Fibroblast of skin of right quadriceps (primary cell): ENCODE measurements at places on chromosomes 3 and 15.

DNA sequence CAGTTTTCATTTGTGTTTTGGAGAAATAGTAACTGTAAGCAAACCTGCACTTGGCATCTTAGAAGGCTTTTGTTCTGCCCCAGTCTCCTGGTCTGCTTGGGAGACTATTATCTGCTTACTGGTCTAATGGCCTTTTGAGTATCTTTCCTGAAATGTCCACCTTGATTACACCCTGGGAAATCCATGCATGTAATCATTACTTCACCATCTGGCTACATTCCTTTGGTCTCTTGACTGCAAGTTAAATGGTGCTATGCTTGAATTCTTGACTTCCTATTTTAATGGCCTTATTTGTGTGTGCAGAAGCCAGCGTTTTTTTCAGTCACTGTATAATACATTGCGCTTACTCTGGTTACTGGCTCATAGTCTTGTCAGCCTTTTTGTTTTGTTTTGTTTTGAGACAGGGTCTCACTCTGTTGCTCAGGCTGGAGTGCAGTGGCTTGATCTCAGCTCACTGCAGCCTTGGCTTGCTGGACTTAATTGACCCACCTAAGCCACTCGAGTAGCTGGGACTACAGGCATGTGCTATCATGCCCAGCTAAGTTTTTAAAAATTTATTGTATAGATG is 30.0 kb downstream of the CHD2 start:
- peak; percentile 39 for DNase-seq

GRCh38 chr3:22322861-22323260 is 571.9 kb upstream of the ZNF385D start:
- DNase-seq: no peak

DNA sequence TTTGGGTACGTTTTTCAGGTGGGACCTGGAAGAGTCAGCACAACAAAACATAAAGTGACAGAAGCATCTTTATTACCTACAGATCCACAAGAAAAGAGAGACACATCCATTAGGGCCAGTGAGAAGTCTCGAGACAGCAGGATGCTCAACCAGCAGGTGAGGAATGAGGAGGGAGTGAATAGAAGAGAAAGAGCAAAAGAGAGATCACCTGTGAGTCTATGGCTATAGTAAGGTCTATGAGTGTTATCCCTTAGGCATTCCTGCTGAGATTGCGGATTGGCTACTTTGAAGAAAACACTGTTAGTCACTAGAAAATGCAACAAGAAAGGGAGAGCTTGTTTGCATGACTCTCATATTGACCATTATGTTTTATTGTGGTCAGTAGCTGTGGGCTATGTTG is 1556.2 kb upstream of the GBE1 start:
- no peak for DNase-seq

- DNase-seq: peak; percentile 40
Measured at GRCh38 chr3:177713928-177714900, 516.9 kb upstream of the TBL1XR1 start.

DNA sequence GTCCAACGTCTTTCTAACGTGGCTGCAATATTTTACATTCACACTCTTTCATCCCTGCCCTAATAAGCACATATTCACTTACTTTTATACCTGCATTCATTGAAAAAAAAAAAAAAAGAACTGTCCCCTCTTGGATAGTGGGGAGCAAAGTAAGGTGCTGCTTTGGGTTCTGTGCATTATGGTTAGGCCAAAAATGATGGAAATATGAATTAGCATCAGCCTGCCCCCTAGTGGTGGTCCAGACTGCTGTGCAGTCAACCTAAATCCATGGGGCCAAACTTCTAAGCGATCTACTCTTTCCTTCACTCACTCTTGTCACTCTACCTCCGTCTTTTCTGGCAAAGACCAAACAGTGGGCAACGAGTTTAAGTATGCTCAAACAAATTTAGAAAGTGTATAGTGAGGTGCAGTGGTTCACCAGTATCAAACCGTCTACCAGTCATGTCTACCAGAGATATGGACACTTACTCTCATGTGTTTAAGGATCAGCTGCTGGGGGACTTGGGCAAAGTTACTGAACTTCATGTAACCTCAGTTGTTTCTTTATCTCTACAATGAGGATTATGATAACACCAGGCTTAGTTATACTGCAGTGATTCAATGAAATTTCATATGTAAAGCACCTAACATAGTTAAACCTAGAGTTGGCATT is 61.5 kb upstream of the GRM7 start:
- DNase-seq: peak; percentile 9

- no peak for DNase-seq
Measured at GRCh38 chr3:64837986-64838735, 150.4 kb upstream of the ADAMTS9 start.

- no peak for DNase-seq
Measured at GRCh38 chr3:28673446-28673845, 324.8 kb upstream of the AZI2 start.

GRCh38 chr15:36972704-36973103 is 127.6 kb downstream of the MEIS2 start:
- DNase-seq: no peak

DNA sequence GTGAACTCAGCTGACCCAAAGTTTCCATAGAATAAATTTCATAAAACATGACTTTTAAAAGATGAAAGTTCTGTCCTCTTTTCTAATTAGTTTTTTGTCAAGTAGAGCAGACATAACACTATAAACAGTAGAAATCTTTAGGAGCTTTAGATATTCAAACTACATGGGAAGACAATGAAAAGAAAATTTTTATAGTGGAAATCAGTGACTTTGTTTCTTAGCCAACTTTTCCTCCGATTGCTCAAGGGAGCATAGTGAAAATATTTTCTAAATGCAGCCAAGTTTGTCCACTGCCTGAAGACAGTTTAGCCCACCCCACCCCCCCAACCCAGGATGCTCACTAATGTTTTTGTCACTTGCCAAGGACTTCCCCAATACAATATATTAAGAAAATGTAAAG is 114.9 kb downstream of the PLD1 start:
- peak; percentile 20 for DNase-seq

GRCh38 chr3:53200501-53201498 is 39.8 kb downstream of the PRKCD start:
- DNase-seq: no peak

DNA sequence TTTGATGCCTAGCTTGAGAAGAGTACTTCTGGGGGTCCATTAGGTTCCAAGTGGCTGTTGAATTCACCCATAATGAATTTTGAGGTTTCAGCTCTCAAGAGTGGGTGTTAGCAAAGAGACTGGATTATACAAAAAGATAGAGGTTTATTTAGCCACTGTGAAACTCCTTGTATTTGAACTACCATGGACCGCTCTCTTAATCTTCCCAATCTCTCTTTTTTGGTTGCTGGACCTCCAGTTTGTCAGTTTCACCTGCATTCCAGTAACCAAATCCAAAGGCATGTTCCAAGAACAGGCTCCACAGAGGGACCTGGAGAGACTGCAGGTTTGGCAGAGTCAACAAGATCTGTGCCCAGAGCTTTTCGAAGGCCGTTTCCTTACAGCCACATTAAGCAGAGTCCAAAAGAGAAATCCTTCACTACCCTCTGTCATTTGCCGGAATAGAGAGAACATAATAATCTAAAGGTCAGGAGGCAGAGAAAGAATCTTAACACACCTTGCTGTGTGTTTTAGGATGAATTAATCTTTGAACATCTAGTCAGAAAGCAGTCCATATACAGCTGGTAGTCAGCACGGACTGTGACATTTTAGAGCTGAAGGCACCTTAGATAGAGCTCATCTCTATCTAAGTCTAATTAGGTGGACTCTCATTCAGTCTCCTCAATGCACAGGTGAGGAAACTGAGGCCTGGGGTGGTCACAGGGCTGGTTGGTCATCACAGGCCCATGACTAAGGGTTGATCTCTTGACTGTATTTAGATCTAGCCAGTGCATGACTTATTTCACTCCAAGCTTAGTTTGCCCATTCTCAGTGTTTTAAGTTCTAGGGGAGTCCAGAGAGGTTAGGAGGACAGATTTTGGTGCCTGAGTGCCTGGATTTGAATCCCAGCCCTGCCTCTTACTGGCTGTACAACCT is 1.3 kb downstream of the ABHD2 start:
- DNase-seq: no peak

- DNase-seq: no peak
Measured at GRCh38 chr3:190497811-190498210, 16.1 kb upstream of the IL1RAP start.

DNA sequence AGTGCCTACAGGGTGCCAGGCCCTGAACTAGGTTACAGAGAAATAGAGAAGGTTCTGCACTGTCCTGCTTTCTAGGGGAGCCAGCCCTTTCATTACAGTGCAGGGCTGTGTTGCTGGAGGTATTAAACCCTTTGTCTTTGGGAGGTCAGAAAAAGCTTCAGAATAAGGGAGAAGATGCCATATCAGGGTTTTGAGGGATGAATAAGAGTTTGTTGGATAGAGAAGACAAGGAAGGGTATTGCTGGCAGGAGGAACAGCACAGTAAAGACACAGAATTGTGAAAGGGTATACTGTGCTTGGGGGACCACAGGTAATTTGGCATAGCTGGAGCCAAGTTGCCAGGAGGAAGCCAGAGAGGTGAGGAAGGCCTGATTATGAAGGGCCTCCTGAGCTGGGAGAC is 23.0 kb downstream of the NOX5 start:
- no peak for DNase-seq

DNA sequence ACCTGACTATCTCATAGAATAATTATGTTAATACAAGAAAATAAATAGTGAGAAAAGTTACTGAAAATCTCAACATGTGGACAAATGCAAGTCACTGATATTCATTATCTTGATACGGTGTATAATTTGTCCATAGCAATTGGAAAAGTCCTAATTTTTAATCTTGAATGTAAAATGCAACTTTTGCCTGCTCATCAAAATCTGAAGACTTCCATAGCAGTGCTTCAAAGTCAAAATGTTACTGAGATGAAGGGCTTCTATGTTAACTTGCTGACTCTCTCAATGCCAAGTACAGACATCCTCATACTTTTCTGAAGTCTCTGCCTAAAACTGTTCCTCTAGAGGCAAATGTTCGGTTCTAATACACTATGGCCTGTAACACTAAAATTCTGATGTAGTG is 1300.1 kb upstream of the EPHA6 start:
- no peak for DNase-seq

GRCh38 chr3:38151667-38152265 is 13.3 kb downstream of the MYD88 start:
- no peak for DNase-seq

DNA sequence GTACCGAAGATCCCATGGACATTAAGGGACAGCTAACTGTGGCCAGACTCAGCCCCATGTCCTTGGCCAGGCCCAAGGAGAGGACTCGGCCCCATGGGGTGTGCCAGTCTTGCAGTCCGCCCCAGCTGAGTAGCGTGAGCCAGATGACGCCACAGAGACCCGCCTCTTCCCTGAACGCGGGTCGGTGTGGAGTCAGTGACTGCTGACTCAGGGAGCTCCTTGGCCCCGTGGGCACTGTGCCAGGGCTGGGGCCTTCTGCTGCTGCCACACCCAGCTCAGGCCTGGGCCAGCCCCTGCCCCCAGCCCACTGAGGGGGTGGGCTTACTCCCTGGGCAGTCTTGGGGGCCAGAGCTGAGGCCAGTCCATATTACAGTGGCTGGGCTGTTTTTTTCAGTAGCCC is 52.8 kb downstream of the PLXNA1 start:
- DNase-seq: peak; percentile 76

DNA sequence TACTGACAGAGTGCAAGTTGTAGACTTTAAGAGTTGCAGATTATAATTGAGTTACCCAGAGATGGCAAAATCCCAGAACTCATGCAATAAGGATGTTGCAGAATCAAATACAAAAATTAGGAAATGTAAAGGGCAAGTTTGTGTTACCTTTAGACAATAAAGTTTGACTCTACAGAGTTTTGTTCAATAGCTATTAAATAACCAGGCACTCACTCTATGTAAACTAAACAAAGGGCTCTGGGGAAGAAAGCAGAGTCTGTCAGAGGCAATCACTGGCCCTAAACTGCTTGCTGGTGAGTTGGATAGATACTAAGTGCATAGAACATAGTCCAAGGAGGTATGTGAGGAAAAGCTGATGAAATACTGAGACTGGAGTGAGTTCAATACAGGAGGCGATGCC is 40.0 kb upstream of the PLCL2 start:
- no peak for DNase-seq

DNA sequence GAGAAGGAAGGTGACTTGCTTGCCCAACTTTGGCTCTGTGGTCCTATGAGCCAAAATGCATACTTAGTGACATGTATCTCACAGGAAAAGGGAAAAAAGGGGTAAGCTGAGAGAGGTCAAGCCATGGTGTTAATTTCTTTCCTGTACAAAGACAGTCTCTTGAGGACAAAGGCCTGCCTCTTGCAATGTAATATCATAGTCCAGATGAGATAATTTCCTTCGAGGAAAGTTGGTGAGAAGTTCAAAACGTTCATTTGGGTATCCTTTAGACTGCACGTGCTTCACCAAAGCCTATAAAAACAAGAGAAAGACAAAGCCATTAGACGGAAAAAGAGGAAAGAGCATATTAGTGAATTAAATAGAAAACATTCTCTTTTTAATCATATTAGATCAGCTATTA is 18.4 kb upstream of the TM4SF19 start:
- DNase-seq: no peak
